OCI-M1 (cell line): ENCODE measurements at places on chromosomes 6 and 20.

DNA sequence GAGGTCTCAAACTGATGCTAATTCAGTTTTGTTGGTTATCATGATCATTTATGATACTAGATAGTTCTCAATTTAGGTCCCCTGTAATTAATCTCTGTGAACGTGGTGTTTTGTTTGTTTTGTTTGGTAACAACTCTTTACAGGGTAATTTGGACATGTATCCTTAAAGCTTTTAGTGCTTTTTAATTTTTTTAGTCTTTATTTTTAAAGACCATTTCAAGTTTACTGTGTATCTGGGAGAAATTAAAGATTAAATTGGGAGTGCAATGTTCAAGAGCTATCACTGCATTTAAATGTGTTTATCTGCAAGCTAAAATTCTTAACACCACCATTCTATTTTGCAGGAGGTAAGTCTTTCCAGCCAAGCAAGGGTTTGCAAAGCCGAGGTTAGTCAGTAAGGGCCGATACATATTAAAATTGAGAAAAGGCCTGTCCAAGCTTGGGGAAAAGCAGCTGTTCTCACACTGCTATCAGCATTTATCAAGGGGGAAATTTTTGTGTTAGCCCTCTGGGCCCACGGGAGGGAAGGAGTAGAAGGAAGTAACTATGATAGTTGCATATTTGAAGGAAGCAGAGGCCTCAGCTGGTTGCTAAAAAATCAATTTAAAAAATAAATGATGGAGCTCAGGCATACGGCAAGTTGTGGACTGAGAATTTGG, 59.3 kb upstream of the ZNF217 start:
- DNase-seq = peak; percentile 59

GRCh38 chr20:47024461-47024937, 129.9 kb downstream of the EYA2 start:
- no peak for DNase-seq

GRCh38 chr20:18847226-18847755, 33.7 kb downstream of the SCP2D1 start:
- peak; percentile 13 for DNase-seq

GRCh38 chr6:77034161-77034560, 429.1 kb downstream of the HTR1B start:
- no peak for DNase-seq

- DNase-seq = no peak
These were observed 71.7 kb downstream of the FOXO3 start for GRCh38 chr6:108632441-108632840.

GRCh38 chr6:82095091-82095490, 152.5 kb downstream of the IBTK start:
- peak; percentile 88 for DNase-seq

- no peak for DNase-seq
These were observed 21.7 kb downstream of the HECA start for GRCh38 chr6:139156551-139156950.

DNA sequence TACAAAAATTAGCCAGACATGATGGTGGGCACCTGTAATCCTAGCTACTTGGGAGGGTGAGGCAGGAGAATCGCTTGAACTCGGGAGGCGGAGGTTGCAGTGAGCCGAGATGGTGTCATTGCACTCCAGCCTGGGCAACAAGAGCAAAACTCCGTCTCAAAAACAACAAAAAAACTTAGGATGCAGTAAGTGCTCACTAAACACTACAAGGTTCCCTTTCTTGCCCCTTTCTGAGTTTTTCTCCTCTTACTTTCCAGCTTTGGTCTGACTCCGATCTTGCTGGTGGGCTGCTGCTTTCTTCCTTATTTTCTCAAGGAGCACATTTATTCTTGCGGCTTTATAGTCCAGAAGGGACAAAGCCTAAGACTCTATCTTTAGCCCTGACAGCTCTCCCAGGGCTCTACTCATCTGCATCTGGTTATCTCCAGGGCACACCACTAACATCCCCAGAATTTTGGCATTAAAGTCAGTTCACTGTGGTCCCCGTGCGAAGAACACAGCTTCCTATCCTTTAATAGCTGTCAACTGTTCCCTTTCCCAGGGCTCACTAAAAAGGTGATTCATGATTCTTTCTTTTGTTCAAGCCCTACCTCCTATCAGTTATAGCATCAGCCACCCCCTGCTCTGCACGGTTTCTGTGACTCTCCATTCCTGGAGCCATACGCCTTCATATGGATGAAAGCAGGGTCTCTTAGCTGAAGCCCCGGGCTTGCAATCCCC, 17.1 kb upstream of the RPN2 start:
- peak; percentile 18 for DNase-seq

GRCh38 chr6:112841553-112842329, 494.6 kb downstream of the RFPL4B start:
- DNase-seq = peak; percentile 16

GRCh38 chr6:120965814-120966213, 368.5 kb downstream of the TBC1D32 start:
- DNase-seq = no peak

GRCh38 chr6:39420300-39421265, 98.1 kb upstream of the KCNK16 start:
- no peak for DNase-seq

- DNase-seq = peak; percentile 82
These were observed 45.3 kb downstream of the SMLR1 start for GRCh38 chr6:130872250-130873095.

DNA sequence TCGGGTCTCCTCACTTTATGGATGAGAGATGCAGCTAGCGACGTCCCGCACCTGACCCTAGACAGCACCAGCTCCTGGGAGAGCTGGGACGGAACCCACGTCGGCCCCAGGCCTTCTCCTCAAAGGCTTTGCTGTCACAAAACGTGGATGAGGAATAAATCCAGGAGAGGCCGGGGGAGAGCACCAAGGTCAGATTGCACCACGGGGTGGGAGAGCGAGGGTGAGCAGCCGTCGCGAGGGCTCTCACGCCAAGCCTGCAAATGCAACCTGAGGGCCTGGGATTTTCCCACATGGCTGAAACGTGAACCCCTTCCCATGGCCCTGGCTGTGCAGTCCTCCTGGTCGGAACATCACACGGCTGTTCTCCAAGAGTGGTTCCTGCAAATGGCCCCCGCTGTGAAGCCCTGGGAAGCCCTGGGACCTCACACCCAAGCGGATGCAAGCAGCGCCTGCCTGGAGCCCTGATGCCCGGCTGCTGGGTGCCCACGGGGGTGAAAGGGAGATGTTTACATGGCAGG, 45.3 kb downstream of the DLL1 start:
- DNase-seq = no peak
